ENCODE measurements at places on chromosomes 12 and 14. TPM values are rescaled to one million over a fixed set of nuclear protein-coding genes. Genes with fewer than 3 reads are reported as not detected.

The SOS2 gene
- 14.8 TPM for total RNA-seq

The HCAR3 gene
- not detected for total RNA-seq

The KRT3 gene
- total RNA-seq = not detected

The ERBB3 gene
- 0.94 TPM for total RNA-seq

The PTCSC3 gene
- not detected for total RNA-seq

The EIF2S3B gene
- 0.34 TPM for total RNA-seq

The CLEC1B gene
- total RNA-seq = not detected

The FSCB gene
- total RNA-seq = not detected

The DNAI7 gene
- 0.16 TPM for total RNA-seq

The LRTM2 gene
- total RNA-seq = not detected

The RIPK3 gene
- total RNA-seq = 6.2 TPM

The TAS2R20 gene
- 1.6 TPM for total RNA-seq

The NOPCHAP1 gene
- 8.2 TPM for total RNA-seq

The BCL2L14 gene
- not detected for total RNA-seq

The ACTR6 gene
- total RNA-seq = 8.8 TPM

The RBMS2 gene
- total RNA-seq = 9.3 TPM

The RPGRIP1 gene
- not detected for total RNA-seq

The MMP17 gene
- 8.8 TPM for total RNA-seq

The CLEC2D gene
- total RNA-seq = 1.7 TPM

The PTGDR gene
- 0.16 TPM for total RNA-seq

The EIF5 gene
- total RNA-seq = 152 TPM

The TTLL5 gene
- total RNA-seq = 17.3 TPM

The DNAJC22 gene
- total RNA-seq = 0.43 TPM

The RHEBL1 gene
- total RNA-seq = not detected

The ZFC3H1 gene
- total RNA-seq = 19.2 TPM

The WNT1 gene
- not detected for total RNA-seq

The IAPP gene
- total RNA-seq = not detected

The SLC25A47 gene
- not detected for total RNA-seq

The KRT78 gene
- not detected for total RNA-seq

The IL26 gene
- total RNA-seq = not detected

The TNS2 gene
- 58.6 TPM for total RNA-seq

Measured in bronchial smooth muscle cell (primary cell).